ENCODE measurements at places on chromosomes 7 and 10. TPM values are rescaled to one million over a fixed set of nuclear protein-coding genes. Genes with fewer than 3 reads are reported as not detected.

DNA sequence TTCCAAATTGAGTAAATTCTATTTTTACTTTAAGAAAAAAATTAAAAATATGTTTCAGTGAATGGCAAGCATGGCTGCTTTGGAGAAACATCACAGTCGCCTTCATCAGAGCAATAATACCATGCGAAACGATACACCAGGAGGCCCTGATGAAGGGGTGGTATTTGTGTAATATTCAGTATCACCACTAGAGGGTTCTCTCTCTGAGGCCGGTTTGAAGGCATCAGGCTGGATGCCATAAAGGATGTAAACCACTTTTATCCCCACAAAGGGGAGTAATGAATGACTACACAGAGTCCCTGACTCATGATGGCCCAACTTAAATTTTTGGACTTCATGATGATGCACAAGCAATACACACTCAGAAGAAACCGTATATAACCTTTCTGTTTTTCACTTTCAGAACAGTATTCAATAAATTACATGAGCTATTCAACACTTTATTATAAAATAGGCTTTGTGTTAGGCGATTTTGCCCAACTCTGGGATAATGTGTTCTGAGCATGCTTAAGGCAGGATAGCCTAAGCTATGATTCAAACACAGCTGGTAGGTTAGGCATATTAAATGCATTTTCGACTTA lies 95.5 kb downstream of the PPP1R17 start:
- no peak for DNase-seq

OPN4 gene
- total RNA-seq, result not detected

CHST3 gene
- total RNA-seq, result 0.03 TPM

DNA sequence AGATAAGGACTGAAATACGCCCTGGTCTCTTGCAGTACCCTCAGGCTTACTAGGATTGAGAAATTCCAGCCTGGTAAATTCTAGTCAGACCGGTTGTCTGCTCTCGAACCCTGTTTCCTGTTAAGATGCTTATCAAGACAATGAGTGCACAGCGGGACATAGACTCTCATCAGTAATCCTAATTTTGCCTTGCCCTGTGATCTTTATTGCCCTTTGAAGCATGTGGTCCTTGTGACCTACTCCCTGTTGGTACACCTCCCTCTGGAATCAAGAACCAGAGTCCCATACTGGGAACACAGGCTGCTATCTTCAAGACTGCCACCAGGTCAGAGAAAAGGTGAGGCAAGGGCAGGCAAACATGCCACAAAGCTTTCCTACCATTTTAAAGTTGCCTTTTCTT lies 7.2 kb downstream of the C10orf53 start:
- no peak for DNase-seq

FANK1 gene
- 0.63 TPM for total RNA-seq

C10orf95 gene
- 0.33 TPM for total RNA-seq

- no peak for DNase-seq
Measured at GRCh38 chr10:113129117-113129516, 179.1 kb downstream of the TCF7L2 start.

DNA sequence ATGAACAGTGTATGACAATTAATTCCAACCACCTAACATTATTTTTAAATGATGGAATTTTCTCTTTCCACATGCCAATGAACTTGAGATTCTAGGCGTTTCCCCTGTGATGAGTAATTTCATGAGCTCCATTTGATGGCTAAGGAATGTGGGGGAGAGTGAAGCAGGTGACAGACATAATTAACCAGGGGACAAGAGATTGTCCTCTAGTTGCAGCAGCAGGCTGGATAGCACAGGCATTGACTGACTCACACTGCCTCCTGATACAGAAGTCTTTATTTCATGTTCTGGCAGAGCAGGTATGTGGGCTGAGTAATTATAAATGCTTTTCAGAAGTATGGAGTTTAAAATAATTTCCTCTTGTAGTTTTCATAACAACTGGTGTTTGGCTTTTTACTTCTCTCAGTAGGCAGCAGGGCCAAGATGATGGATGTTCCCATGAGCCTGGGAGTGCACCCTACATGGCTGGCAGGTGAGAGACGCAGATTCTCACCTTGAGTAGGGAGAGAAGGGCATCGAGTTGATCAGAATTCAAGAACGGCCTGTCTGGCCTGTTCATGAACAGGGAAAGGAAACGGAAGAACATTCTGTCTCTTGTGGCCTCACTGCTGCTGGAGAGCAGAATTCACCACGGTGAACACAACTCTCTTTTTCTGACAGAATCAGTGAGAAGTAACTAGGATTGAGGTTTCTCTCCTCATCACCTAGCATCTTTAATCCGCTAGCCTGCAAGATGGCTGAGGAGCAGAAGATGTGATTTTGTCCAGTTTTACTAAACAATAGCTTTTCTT lies 118.8 kb downstream of the AOAH start:
- DNase-seq, result no peak

- no peak for DNase-seq
Measured at GRCh38 chr10:48288661-48289060, 14.2 kb upstream of the FRMPD2 start.

- DNase-seq, result peak; percentile 94
Measured at GRCh38 chr10:18651324-18652007, at the start of gene NSUN6. NSUN6 (minus strand) TSS chr10:18651587; CDS start chr10:18651203, 384 bp downstream.

NUPR2 gene
- total RNA-seq, result not detected

- DNase-seq, result no peak
Measured at GRCh38 chr10:88433565-88434186, 149.4 kb downstream of the RNLS start.

KNDC1 gene
- total RNA-seq, result 0.55 TPM

DNA sequence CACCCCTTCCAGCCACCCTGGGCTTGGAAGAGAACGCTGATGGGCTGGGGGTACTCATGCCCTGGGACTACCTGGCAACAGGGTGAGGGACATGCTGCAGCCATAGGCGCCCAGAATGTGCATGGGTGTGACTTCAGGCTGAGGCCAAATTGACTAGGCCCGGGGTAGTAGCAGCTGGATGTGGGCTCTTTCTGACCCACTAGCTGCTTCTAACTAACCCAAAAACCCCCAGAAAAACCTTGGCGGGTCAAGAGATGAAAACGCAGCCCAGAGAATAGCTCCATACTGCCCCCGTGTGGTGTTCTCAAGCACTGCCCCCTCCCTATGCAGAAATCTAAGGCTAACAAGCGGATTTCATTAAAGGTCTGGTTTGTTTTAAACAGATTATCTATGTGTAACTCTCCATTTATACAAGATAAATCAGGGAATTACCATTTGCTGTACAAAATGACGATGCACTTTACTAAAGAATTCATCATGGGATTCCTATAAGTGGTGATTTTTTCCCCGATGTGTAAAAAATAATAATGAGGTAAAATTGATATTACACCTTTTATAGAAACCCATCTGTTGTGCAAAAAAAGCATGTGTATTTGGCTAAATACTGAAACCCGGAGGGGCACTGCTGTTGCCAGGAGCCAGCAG lies 4.2 kb downstream of the SMARCD3 start:
- DNase-seq, result peak; percentile 72

GRCh38 chr7:126778101-126778500 lies 474.6 kb downstream of the GRM8 start:
- DNase-seq, result no peak

- no peak for DNase-seq
Measured at GRCh38 chr10:99435986-99436638, 5.7 kb upstream of the GOT1 start.

DNA sequence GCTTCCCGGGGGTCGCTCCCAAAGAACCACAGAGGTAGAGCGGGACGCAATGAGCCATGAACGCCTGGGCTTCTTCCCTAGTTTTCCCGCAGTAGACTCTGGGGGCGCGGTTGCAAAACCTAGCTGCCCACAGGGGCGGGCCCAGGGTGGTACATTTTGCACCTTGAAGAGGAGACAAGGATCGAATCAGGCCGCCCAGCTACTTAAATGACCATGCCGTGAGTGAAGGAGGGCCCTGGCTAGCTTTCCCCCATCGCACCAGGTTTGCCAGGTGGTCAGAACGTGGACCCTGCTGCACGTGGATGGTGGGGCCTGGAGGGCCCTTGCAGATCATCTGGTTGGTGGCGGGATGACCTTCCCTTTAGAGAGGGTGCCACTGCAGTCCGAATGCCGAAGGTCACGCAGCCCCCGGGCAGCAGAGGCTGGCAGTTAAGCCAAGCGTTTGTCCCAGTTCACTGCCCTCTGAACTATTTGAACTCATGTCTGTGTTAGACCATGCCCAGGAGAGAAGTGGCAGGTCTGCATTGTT lies 604 bp upstream of the SHTN1 start:
- DNase-seq, result no peak

AGR2 gene
- not detected for total RNA-seq

PDGFA gene
- 0.73 TPM for total RNA-seq

GRCh38 chr7:127905021-127905420 lies 126.2 kb downstream of the LRRC4 start:
- no peak for DNase-seq

HOGA1 gene
- total RNA-seq, result not detected

DNA sequence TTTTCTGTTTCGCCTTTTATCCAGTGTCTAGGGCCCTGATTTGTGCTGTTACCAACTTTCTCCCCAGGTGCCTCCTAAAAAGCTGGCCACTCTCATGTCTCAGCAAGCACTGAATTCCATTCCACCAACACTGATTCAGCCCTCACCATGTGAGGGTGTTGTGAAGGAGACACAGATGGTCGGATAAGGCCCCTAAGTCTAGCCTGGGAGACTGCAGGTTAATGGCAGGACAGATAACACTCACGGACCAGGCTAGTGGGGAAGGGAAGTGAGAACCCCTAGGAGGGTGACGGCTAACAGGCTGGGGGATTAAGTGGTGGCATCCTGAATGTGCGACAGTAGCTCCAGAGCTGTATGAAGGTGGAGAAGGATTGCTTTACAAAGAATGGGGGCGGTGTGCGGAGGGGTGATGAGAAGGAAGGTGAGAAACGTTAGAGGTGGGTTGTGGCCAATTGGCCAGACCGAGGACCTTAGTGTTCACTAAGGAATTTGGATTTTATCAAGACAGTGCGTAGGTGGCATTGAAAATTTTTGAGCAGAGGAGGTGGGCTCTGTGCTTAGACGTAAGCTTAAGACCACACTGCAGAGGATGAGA lies 3.8 kb upstream of the DUSP5 start:
- no peak for DNase-seq

DNA sequence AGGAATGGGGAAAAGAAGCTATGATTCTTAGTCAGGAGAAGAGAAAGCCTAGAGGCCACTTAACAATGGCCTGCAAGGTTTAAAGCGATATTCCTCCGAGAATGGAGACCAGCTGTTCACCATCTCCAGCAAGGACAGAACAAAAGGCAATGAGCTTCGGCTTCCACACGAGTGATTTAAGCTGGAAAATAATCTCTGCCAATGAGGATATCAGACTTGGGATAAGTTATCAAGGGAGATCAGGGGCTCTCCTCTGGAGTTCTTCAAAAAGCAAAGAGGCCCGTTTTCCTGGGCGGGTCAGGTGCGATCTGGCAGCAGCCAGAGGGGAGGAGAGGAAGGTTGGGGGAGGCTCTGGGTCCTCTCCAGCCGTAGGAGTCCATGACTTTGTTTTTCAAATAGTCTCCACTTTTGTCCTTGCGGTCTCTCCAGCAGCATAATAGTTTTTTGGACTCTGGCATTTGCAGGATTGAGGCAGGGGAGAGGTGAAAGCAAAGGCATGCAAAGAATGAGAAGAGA lies 211.3 kb downstream of the SKIDA1 start:
- no peak for DNase-seq

PDK4 gene
- not detected for total RNA-seq

DNA sequence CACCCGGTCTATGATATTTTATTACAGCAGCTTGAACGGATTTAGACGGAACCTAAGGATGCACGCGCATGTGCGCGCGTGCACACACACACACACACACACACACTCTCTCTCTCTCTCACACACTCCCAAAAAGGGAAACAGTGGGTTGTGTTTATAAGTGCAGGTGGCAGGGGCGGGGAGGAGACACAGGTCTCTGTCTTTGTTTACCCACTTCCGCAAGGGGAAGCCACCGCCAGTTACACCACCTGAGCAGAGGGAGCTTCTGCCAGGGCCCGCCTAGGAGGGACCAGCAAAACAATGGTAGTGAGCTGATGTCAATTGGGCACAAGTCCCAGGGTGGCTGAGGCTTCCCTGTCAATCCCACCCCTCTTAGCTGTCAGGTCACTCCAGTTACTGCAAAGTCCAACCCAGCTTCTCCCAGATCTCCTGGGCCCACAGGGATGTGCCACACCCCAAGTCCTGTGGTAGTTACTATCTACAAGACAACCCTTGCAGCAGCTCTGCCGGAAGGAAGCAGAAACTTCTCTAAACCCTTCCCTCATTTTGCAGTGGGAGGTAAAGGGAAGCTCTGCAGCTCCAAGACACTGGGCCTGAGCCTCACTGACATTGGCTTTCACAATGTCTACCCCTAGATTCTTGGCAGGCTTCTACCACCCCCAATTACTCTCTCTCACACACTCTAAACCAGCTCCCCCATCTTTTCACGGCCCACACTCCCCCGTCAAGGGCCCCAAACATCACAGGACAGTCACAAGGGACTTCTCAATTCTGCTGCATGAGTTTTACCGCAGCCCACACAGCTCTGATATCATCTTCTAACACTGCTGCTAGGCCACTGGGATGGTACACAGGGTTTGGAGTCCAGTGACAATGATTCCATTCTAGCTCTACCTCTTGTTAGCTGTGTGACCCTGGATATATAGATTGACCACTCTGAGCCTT lies 17.6 kb downstream of the ANXA11 start:
- peak; percentile 88 for DNase-seq

VWA2 gene
- total RNA-seq, result not detected

- no peak for DNase-seq
Measured at GRCh38 chr7:19121977-19122588, 4.6 kb upstream of the TWIST1 start.

HOXA1 gene
- total RNA-seq, result 0.86 TPM

GRCh38 chr7:36942955-36943354 lies 218.7 kb upstream of the AOAH start:
- DNase-seq, result no peak

GRCh38 chr7:1597066-1597760 lies 27.4 kb upstream of the PSMG3 start:
- DNase-seq, result no peak

GRCh38 chr10:24438800-24439199 lies 229.9 kb downstream of the KIAA1217 start:
- no peak for DNase-seq

GRCh38 chr7:693280-693679 lies 33.2 kb upstream of the DNAAF5 start:
- DNase-seq, result no peak

- DNase-seq, result no peak
Measured at GRCh38 chr7:126780993-126781392, 471.7 kb downstream of the GRM8 start.

NXPH1 gene
- not detected for total RNA-seq

SFTPD gene
- not detected for total RNA-seq

DNA sequence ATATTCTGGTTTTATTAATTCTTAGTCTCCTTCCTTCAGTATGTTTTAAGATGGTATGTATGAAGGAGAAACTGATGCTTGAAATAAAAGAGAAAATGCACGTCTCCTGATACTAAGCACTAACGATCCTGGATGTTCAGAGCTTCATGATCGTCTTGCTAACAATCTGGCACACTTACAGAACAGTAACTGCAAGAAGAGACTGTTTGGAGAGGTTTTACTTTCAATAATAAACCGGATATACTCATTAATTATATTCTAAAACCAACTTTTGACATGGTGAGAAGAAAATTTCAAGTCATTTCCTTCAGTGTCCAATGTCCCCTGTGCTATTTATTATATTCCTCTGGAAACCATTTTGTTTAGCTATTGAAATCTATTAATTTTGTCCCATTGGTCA lies 251.0 kb downstream of the NXPH1 start:
- DNase-seq, result no peak

LIPN gene
- total RNA-seq, result not detected

TEX36 gene
- total RNA-seq, result not detected
